ENCODE measurements at places on chromosomes 1 and 21.

- DNase-seq: peak; percentile 5
Measured at GRCh38 chr1:100868364-100868995, 26.2 kb downstream of the EXTL2 start.

DNA sequence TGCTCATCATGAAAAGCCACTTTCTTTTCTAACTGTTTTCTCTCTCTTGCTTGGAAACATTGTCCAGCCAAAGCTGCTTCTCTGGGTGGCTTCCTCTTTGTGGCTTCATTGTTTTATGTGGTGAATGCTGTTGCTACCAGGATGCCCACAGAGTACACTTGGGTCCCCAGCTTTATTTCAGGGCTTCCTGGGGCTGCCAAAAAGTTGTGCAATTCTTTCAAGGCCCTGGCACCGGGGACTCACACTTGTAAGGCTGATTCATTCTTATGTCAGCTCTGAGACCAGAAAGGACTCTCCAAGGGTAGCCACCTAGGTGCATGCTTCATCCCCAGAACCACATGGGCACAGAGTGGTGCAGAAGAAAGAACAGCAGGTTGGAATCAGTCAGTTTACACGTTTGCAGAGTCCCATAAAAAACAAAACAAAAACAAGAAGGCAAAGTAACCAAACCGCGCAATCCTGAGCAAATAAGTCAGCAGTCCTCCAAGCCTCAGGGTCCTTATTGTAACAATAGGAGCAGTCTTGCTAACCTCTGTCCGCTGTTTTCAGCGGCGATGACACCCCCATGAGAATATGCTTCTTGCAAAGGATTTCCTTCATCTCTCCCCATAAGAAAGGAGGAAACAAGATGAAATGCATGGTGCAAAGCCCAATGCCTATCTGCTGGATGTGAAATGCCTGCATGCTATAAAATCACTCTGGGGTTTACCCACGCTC is 89.9 kb upstream of the SSX2IP start:
- DNase-seq: peak; percentile 30

- no peak for DNase-seq
Measured at GRCh38 chr21:43762303-43763128, 13.6 kb downstream of the CSTB start.

DNA sequence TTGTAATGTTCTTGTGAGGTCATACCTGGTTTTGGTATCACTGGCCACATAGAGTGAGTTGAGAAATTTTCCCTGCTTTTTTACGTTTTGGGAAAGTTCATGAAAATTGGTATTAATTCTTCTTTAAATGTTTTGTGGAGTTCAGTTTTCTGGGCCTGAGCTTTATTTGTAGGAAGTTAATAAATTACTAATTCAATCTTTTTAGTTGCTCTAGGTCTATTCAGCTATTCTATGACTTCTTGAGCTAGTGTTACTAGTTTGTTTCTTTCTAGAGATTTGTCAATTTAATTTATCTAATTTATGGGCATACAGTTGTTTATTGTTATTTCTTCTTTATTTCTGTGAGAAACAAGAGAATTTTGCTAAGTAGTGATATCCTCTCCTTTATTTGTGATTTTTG is 37.4 kb downstream of the HOOK1 start:
- DNase-seq: no peak

- DNase-seq: no peak
Measured at GRCh38 chr1:12124693-12125421, 41.9 kb upstream of the TNFRSF1B start.

DNA sequence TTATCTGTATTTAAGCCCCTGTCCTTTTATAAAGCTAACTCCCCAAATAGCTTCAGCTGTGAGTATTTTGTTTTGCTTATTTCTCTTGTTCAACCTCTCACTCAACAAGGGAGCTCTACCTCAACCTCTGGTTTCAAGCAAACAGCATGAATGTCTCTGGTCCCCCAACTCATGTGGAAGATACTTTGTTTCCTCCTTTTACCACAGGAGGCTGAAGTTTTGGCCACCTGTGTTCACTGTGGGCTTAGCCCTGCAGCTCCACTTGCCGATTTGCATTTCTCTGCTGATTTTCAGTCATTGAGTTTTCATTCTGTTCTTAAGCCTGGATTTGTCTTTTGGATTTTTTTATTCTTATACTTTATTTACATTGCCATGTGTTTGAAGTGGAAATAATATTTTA is 613.1 kb downstream of the USP25 start:
- DNase-seq: no peak

DNA sequence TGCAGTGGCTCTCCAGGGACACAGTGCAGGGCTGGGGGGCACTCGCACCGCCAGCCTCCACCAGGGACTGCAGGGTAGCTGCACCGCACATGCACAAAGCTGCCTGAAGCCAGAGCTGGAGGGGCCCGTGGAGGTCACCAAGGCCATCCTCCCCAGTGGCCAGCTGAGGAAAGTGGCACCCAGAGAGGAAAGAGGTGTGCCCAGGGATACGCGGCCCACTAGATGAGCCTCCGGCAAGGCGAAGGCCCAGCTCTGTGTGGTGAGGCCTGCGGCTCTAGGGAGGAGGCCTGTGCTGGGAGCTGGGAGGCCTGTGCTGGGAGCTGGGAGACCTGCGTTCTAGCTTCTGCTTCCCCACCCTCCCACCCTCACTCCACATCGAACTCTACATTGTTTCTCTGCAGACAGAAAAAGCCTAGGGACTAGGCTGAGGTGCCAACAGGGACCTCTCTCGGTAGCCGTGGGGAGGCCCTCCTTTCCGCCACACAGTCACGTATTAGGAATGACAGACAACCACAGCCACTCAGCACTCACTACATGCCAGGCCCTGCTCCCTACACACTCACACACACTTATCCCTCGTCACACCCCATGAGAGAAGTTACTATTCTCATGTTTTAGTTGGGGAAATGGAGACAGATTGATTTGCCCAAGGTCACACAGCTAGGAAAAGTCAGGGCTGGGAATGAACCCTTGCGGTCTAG is 921 bp upstream of the ASCL5 start:
- DNase-seq: no peak
